ENCODE measurements at places on chromosomes 6 and 20. TPM values are rescaled to one million over a fixed set of nuclear protein-coding genes. Genes with fewer than 3 reads are reported as not detected.

Gene MAS1
- total RNA-seq: 0.05 TPM

Gene HDGFL1
- total RNA-seq: not detected

Gene SIGLEC1
- total RNA-seq: not detected

Gene BTN1A1
- not detected for total RNA-seq

Gene COL21A1
- 51.1 TPM for total RNA-seq

Gene LMBRD1
- total RNA-seq: 48.4 TPM

Gene FHL5
- 0.06 TPM for total RNA-seq

Gene FILIP1
- 1.1 TPM for total RNA-seq

Gene NOX3
- total RNA-seq: not detected

Gene TPBG
- 41.9 TPM for total RNA-seq
